Right ventricle myocardium inferior (tissue), 1 donor: ENCODE measurements at places on chromosomes 6 and 20.
A peak's percentile ranks its signal among the peaks of the same experiment; 100 is the strongest.

DNA sequence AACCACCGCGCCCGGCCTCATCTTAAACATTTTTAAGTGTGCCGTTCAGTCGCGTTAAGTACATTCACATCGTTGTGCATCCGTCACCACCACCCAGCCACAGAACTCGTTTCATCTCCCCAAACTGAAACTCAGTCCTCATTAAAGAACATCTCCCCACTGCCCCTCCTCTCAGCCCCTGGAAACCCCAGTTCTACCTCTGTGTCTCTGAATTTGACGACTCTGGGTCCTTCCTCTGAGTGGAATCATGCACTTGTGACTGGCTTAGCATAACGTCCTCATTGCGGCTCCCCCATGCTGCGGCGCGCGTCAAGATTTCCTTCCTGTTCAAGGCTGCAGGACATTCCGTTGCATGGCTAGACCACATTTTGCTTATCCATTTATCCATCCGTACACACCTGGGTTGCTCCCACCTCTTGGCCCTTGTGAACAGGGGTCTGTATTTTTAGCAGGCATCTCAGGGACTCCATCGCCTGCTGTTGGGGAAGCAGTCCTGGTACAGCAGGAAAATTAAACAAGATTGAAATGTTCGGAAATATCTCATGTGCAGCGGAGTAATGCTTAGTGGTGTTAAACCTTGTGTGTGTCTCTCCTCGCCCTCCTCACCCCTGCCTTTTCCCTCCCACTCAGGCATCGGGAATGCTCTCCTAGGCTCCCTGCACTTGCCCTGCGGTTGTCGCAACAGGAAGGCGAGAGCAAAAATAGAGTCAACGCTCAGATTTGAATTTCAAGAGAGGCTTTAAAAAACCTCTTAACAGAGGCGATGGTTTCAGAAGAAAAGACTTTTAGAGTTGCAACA is 127.9 kb downstream of the PXDC1 start:
- DNase-seq, result no peak

DNA sequence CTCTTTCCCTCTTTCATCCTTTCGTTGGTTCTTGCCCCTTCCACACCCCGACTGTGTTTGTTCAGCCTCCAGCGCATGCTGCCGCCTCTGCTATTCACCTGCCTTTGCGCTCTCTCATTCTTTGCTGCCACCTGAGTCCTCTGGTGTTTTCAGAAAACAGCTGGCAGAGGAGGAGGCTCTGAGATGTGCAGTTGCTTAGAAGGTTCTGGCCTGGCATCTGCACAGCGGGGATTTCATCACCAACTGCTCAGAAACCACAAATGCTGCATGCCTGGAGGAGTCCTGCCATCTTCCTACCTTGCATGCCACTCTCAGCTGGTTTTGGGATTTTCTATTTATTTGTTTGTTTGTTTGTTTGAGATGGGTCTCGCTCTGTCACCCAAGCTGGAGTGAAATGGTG is 39.2 kb upstream of the CLDN20 start:
- DNase-seq, result no peak

- DNase-seq, result no peak
These were observed 50.0 kb upstream of the SUPT3H start for GRCh38 chr6:45427726-45428125.

DNA sequence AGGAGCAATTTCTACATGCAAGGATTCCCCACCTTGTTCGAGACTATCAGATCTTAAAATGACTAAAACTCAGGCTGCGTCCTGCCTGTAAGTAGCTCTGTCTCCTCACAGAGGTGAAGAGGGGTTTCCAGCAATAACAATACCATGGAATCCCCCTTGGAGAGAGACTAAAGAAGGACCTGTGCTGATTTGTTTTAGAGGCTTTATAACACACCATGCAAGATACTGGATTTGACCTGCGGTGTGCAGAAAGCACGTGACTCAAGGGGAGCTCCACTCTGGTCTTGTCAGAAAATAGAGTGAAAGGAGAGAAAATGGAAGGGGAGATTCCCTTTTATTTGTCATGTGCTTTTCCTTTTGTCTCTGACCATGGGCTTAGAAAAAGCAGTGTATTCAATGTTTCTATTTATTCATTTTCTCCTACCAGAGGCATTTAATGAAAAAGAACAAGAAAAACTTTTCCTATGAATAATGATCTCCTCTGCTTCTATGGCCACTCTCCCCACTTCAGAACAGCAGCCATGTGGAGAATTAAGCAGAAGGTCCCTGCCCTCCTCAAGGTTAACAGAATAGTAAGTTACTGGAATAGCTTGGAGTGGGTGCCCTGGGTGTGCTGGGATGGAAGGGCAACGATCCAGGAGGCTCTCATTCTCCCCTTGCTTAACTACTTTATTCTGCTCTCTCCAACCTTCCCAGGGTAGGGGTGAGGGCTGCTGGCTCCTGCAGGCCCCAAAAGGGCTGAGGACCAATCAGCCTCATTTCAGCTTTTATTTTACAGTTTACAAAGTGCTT is 19.2 kb upstream of the MRPS10 start:
- DNase-seq, result no peak

DNA sequence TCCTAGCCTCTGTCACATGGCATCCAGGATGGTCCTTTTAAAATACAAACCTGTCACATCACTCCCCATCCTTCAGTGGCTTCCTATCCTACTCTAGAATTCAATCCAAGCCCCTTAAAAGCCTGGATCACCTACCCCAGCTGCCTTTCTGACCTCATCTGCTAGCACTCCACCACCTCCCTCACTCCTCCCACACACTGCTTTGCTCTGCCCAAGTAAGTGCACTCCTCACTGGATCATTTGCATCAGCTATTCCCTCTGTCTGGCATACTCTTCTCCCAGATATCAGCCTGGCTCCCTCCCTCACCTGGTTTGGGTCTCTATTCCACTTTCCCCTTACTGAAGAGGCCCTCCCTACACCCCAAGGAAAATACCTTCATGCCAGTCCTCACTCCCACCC is 10.5 kb downstream of the C6orf136 start:
- DNase-seq, result no peak

- no peak for DNase-seq
These were observed 105.6 kb downstream of the CDH26 start for GRCh38 chr20:60063739-60064380.

DNA sequence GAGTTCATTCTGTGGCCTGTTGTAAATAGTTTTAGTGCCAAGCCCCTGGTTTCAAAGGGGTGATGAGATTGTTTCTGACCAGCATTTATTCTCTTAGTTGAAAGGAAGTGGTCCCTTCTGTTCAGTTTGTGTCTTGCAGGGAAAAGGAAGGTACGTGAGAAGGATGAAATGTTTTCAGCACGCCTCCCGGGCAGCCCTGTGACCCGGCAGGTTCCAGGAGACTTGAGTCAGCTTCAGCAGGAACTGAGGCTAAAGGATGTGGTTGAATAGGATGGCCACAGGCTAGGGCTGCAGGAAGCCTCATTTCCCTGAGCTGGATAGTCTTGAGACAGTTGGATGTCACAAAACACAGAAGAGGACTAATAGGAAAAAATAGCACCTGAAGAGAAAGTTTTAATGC is 132.4 kb upstream of the SYNDIG1 start:
- DNase-seq, result no peak

- peak; percentile 85 for DNase-seq
These were observed 16.8 kb upstream of the ARMC12 start for GRCh38 chr6:35719830-35720733.

GRCh38 chr6:43771858-43772680 is 2.1 kb downstream of the VEGFA start:
- peak; percentile 93 for DNase-seq

GRCh38 chr6:47056832-47057231 is 14.7 kb upstream of the ADGRF1 start:
- DNase-seq, result no peak

DNA sequence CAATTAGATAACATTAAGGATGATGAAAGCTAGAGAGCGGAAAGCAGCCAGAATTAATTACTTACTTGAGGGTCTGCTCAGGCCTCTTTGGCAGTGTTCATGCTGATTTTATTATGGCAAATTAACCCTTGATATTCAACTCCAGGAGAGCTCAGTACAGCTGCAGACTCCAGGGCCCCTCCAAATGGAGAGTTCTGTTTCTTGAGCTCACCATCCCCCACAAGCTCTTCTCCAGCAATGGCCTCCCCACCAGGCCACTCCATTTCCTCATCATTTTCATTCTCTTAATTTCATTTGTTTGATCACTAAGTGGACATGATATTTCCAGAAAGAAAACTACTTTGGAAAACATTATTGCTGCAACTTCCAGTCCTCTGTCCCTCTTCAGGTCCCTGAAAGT is 513.3 kb upstream of the NOX3 start:
- no peak for DNase-seq

GRCh38 chr6:26223228-26223627 is 136.0 kb downstream of the HFE start:
- DNase-seq, result no peak

- no peak for DNase-seq
These were observed 47.2 kb downstream of the KCNS1 start for GRCh38 chr20:45053430-45054351.

- no peak for DNase-seq
These were observed 42.3 kb downstream of the STK4 start for GRCh38 chr20:45008521-45009049.

DNA sequence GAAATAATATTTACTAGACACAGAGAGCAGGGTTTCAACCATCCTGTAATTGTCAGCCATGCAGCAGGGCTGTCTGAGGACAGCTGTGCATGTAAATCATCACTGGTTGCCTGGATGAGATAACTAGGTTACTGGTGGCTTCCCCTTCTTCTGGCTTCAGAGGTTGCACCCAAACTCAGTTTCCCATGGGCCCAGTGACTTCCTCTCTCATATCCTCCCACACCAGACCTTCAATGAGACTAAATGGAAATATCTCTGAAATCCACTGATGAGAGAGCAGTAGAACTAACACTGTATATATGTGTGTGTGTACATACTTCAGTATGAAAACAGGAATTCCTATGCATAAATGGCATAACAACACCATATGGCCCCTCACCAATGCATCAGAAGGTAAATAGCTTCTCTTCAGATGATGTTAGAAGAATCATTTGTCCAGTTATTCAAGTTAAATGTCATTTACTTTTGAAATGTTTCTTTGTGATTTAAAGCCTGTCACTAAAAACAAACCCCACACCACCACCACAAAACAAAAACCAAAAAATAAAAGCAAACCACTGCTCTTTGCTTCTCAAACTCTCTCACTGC is 51.0 kb upstream of the IL20RA start:
- no peak for DNase-seq

GRCh38 chr6:126761854-126762253 is 356.6 kb upstream of the RSPO3 start:
- DNase-seq, result no peak

GRCh38 chr20:43963872-43964791 is 49.5 kb downstream of the TOX2 start:
- DNase-seq, result peak; percentile 75

DNA sequence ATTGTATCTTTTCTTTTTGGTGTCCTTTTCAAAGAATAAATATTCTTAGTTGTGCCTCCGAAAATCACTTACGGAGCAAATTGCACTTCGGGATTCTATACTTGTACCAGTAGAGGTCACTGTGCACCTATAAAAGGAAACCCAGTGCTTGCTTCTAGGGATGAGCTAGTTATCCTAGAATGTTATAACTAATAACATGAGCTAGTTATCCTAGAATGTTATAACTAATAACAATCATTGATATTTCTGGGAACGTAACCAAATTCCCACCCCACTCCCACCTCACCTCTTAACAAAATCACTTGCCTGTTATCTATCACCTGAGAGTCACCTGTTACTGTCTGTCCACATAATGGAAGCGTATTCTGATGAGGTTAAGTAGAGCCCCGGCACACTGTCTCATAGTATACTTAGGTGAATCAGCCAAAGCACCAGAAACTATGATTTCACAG is 126.9 kb upstream of the TIAM2 start:
- DNase-seq, result no peak

- DNase-seq, result peak; percentile 53
These were observed 590 bp downstream of the C20orf204 start for GRCh38 chr20:64036346-64037198.

- no peak for DNase-seq
These were observed 83.6 kb upstream of the CHD6 start for GRCh38 chr20:41701588-41702348.

GRCh38 chr6:69866351-69866769 is at the start of gene COL19A1:
Gene COL19A1, plus strand, starts transcription at chr6:69866556. Its CDS starts 13,012 bp downstream, at chr6:69879568.
- DNase-seq, result peak; percentile 64

GRCh38 chr6:36594816-36595643 is 868 bp downstream of the SRSF3 start:
- DNase-seq, result no peak

DNA sequence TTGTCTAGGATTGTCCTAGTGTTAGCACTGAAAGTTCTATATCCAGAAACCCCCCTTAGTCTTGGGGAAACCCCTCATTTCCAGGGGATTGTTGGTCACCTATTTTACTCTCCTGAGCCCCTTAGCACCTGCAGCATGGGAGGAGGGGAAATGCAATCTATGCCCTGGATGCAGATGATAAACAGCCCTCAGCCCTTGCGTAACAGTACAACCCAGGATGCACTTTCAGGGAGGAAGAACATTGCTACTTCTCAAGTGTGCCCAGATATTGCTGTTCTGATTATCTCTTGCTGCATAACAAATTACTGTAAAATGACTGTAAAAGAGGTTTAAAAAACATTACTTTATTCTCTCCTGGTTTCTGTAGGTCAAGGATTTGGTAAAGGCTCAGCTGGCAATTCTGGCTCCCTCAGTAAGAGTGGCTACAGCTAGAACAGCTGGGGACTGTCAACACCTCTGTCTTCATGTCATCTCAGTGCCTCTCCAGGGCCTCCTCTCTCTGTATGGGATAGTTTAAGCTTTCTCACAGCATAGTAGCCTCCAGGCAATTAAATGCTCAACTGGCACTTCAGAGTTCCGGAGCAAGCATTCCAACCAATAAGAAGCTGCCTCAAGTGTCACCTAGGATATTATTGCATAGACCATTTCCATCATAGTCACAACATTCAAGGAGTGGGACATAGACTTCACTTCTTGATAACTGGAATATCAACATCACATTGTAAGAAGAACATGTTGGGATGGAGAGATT is 117.8 kb upstream of the FOXO3 start:
- no peak for DNase-seq

DNA sequence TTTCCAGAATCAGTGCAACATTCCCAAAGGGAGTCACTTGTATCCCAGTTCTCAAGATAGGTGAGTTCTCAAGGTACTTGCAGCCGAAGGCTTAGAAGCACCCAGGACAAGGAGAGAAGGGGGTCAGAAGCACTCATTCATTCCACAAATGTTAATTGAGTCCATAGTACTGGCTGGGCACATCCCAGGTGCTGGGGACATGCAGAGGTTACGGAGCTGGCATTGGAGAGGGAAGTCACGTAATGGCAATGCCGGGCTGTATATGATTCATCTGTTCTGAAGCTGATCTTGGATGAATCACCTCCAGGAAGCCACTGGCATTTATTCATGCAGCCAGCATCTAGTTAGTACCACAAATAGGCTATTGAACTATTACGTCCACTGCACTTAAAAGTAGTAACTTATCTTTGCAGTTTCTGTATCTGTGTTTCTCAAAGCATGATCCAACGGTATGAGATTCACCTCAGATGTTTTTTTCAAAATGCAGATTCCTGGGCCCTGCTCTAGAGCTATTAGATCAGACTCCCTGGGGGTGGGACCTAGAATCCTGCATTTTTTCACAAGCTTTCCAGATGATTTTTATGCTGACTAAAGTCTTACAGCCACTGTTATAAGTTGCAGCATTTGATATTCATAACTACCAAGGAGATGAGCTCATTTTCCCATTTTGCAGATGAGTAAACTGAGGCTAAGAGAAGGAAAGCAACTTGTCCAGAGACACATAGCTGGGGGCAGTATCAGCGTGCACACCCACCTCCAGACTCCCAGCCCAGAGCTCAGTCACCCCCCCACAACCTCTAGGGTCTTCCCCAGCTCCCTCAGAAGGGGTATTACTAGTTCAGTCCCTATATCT is 44.1 kb upstream of the ID1 start:
- DNase-seq, result no peak
